NCI-H2227 treated with DMSO at 0.1 percent for 48 hours (cell line): ENCODE measurements at places on chromosomes 3 and 15.

DNA sequence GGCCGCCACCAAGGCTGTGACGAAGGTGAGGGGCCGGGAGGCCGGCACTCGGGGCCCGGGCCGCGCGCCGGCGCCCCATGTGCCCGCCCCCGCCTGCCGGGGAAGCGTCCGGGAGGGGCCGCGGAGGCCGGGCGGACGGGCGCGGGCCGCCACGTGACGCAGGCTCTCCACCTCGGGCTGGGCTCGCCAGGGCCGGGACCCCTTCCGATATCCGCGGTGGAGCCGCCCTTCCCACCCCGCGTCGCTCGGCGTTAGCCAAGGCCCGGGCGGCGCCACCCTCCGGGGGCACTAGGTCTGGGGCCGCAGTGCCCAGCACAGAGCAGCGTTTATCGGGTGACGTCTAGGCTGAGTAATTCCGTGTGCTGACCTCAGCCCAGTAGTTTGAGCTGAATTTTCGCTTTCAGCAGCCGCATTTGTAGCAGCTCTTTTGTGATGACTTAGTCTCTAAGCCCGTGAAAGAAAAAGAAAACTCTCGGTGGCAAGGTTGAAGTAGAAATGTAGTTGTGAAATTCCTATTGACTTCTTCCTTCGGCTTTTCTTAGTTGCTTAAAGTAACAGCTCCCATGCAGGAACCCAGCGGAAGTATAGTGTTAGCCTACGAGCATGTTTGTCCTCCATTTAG is 885 bp downstream of the CDV3 start:
- DNase-seq, result no peak

- DNase-seq, result no peak
Measured at GRCh38 chr3:113697500-113698090, 1.2 kb upstream of the USF3 start.

DNA sequence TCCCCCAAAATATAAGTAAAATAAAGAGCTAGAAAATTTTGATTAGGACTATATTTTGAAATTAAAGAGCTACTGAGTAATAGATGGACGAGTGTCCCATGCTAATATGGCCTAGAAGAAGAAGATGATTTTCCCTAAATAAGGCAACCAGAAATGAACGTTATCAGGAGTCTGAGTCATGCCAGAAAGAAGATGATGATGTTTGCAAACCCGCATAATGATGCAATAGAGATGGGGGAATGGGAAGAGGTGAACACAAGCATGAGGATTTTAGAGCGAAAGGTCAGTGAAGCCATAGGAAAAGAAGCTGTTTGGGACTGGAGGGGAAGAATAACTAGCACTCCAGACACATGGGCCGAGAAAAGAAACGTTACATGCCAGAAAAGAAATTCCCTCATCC is 71.7 kb downstream of the FGF12 start:
- no peak for DNase-seq

DNA sequence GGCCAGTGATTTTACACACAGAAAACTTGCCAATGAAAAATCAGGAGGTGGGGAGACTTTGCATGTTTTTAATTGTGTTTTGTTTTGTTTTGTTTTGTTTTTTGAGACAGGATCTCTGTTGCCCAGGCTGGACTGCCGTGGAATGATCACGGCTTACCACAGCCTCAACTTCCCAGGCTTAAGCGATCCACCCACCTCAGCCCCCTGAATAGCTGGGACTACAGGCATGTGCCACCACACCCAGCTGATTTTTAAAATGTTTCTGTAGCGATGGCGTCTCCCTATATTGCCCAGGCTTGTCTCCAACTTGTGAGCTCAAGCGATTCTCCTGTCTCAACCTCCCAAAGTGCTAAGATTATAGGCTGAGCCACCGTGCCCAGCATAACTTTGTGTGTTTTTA is 46.0 kb downstream of the MEIS2 start:
- DNase-seq, result no peak

- no peak for DNase-seq
Measured at GRCh38 chr15:45399381-45400212, 21.3 kb upstream of the GATM start.

GRCh38 chr3:5613599-5613998 is 426.1 kb downstream of the EDEM1 start:
- no peak for DNase-seq

GRCh38 chr3:185365291-185366073 is 2.5 kb downstream of the MAP3K13 start:
- DNase-seq, result no peak

GRCh38 chr3:136802481-136802996 is 16.4 kb upstream of the SLC35G2 start:
- DNase-seq, result peak; percentile 90

GRCh38 chr15:75023872-75024636 is 664 bp downstream of the PPCDC start:
- no peak for DNase-seq

DNA sequence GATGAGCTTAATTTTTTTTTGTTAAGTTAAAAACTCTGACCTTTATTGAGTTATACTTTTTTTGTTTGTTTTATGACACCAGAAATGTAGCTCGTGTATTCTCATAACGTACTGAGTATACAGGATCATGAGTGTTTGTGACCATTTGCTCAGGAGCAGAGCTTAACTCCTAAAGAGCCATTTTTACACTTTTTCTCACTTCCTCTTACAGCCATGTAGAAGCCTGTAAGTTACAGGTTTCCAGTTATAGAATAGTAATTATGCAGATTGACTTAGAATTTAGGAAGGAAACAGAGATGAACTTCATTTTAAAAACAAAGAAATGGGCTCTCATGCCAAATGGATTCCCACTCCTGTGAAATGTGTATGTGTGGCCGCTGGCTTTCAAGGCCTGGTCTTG is 151.7 kb downstream of the MCTP2 start:
- DNase-seq, result no peak

- DNase-seq, result no peak
Measured at GRCh38 chr3:190172751-190173150, 52.1 kb upstream of the P3H2 start.

GRCh38 chr3:72160351-72160750 is 375.4 kb upstream of the PROK2 start:
- DNase-seq, result no peak

- no peak for DNase-seq
Measured at GRCh38 chr3:50112462-50112861, 23.7 kb downstream of the RBM5 start.

DNA sequence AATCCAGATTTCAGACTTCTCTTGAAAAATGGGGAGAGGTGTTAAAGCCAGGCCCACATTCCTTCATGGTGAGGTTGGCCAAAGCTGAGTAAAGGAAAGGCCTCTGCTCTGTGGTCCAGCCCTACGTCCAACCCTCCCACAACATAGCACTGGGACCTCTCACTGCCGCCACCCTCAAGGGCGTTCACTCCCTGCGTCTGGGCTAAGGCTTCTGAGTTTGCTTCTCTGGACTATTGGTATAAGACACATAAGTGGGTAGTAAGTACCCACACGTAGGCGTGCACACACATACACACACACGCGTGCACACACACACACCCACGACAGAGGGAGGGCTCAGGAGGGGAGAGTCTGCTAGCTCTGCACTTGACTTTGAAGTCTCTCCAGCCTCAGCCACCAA is 80.2 kb upstream of the PXYLP1 start:
- no peak for DNase-seq

DNA sequence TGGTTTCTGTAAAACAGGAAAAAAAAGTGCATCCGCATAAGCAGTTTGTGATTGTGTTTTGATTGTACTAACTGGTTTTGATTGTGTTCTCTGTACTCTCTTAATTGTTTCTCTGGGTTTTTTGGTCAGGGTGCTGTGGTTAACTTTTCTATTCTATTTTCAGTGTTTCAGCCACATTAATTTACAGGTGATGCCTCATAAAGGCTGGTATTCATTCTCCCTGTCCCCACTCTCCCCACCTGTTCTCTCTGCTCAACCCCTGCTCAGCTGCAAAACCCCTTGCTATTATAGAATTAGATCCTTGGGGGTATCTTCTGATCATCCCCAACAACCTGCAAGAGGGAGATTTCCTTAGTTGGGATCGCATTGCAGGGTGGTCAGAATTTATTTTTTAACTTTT is 285.4 kb upstream of the AZI2 start:
- no peak for DNase-seq

- DNase-seq, result no peak
Measured at GRCh38 chr3:169945313-169945712, 21.3 kb upstream of the SEC62 start.

DNA sequence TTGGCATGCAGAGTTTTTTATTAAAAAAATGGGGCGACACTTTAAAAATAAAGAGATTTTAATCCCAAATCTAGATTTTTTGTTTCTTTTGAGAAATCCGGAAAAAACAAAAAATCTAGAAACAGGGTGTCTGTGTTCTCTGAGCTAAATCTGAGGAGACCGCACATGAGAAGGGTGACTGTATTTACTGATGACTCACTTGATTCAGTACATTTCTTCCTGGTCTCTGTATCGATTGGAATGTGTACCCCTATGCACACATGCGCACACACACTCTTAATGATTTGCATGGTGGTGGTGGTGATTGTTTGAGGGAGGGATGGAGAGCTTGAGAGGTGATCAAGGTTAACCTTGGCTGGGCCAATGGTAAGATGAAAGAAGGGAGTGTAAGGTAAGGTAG is 443.1 kb upstream of the THRB start:
- DNase-seq, result no peak

DNA sequence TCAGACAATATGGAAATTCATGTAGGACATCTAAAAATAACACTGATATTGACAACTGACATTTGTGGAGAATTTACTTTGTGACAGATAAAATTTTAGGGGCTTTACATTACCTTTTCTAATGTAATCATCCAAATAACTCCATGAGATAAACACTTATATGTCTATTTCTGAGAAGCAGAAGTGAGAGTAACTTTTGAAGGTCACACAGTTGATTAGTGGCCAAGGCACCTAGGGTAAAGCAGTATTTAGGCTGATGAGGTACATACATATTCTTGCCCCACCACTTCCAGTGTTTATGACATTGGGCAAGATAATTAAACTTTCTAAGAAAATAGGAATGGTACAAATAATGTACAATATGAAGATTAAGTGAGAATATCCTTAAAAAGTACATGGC is 248.4 kb downstream of the CPNE4 start:
- DNase-seq, result no peak

DNA sequence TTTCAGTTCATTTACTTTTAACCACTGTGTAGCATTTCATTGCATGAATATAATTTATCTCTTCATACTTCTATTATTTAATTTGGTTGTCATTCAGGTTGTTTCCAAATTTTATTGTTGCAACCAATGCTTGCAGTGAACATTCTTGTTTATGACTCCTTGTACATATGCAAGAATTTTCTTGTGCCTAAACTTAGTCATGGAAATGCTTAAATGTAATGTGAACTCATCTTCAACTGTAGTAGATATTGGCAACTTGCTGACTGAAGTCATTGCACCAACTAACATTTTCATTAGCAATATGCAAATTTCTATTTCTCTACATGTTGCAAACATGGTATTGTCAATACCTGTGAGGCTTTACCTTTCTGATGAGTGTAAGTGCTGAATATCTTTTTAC is 26.7 kb downstream of the SIDT1 start:
- no peak for DNase-seq

DNA sequence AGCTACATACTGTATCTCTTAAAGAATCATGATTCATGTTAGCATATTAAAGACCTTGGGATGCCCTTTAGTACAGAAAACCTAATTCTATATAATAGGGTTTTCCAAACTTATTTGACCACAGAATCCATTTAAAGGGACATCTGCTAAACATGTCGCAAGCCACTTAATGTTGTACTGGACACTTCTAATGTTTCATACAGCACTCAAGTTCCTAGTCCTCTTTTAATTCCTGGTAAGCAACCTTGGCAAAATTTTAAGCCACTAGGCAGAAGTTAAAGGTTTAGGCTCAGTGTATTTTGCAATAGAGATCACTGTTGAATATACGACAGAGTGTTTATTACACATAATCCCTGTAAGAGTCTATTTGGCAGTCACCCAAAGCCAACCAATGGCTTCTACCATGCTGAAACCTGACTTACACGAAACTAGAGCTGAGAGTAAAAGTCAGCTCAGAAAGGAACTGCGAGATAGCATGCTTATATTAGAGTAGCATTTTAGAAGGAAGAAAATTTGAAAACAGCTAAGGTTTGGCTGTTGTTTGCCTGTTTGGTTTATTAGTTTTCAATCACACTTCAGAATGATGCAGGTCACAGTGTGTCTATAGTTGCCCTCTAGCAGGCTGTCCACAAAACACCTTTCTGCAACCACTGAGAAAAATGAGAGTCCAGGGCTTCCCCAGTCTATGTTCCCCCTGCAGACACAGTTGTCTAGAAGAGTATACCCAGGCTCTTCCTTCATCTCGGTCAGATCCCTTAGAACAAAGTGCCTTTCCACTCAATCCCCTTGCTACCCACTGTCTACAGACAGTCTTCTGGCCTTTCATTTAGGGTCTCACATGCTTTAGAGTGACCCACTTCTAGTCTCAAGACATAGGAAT is 104.4 kb downstream of the FMN1 start:
- no peak for DNase-seq

GRCh38 chr3:26962492-26963360 is 340.2 kb downstream of the LRRC3B start:
- DNase-seq, result no peak

GRCh38 chr3:63624941-63625560 is 27.4 kb upstream of the SNTN start:
- DNase-seq, result no peak
